Stimulated activated CD8-positive, alpha-beta memory T cell treated with anti-CD3 and anti-CD28 coated beads, Interleukin-2, amount 100 ng/mL, for 1 hour (primary cell): ENCODE measurements at places on chromosomes 11 and 22.
A peak's percentile ranks its signal among the peaks of the same experiment; 100 is the strongest.

DNA sequence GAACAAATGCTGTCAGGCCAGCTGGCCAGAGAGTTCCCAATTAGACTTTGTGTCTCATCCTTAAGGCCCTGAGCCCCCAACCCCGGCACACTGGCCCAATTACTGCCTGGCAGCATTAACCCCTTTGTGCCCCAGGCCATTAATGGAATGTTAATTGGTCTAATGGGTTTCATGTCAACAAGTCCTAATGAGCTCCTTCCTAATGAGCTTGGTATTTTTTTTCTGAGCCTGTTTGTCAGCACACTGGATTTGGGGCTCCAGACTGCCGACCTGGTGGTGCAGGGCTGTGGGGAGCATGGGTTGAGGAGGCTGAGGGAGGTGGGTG lies 148.8 kb downstream of the FEZ1 start:
- no peak for DNase-seq

- no peak for DNase-seq
Measured at GRCh38 chr11:110977661-110978060, 265.4 kb upstream of the ARHGAP20 start.

- DNase-seq = no peak
Measured at GRCh38 chr11:94780432-94780831, 12.3 kb downstream of the AMOTL1 start.

DNA sequence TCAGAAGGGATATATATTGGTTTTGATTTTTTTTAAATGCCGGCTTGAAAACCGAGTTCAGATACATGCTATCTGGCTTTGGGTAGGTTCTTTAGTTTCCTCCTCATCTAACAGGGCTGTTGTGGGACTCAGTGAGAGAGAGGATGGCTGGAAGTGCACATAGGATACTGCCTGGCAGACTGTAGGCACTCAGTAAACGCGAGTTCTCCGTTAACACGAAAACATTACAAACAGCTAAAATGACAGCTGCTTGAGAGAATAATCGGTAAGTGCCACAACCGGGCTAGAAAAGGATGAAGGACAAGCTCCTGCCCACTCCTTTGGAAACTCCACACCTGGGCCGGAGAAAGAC lies 369 bp downstream of the XRRA1 start:
- no peak for DNase-seq

DNA sequence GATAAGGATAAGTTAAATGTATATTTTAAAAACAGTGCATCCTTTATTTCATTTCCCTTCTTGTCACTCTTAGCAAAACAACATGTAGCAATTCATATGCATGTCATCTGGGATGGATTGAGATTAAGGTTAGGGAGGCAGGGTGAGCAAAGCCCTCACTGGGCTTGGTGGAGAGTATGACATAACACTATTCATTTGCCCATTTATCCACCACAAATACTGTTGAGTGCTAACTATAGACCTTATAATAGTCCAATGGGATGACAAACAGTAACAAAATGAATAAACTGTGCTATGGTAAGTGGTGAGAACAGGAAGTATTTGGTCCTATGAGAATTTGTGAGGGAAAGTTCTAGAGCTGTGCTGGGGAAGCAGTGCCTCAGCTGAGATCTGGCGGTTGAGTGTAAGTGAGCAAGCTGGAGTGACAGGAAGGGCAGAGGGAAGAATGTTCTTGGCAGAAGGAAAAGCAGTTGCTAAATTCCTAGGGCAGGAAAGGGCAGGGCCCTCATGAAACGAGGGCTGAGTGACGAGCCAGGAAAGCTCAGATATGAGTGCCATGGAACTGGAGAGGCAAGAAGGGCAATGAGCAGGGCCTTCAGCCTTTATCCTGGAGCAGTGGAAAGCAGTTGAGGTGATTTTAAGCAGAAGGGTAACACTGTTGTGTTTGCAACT lies 6.7 kb downstream of the HSD17B12 start:
- DNase-seq = no peak

GRCh38 chr11:32225571-32226285 lies 134.9 kb downstream of the RCN1 start:
- no peak for DNase-seq

GRCh38 chr11:890794-891540 lies 19.6 kb downstream of the CHID1 start:
- DNase-seq = no peak

- no peak for DNase-seq
Measured at GRCh38 chr11:5129457-5129877, 8.7 kb downstream of the OR52A5 start.

GRCh38 chr11:130865091-130865773 lies 51.0 kb downstream of the SNX19 start:
- no peak for DNase-seq

DNA sequence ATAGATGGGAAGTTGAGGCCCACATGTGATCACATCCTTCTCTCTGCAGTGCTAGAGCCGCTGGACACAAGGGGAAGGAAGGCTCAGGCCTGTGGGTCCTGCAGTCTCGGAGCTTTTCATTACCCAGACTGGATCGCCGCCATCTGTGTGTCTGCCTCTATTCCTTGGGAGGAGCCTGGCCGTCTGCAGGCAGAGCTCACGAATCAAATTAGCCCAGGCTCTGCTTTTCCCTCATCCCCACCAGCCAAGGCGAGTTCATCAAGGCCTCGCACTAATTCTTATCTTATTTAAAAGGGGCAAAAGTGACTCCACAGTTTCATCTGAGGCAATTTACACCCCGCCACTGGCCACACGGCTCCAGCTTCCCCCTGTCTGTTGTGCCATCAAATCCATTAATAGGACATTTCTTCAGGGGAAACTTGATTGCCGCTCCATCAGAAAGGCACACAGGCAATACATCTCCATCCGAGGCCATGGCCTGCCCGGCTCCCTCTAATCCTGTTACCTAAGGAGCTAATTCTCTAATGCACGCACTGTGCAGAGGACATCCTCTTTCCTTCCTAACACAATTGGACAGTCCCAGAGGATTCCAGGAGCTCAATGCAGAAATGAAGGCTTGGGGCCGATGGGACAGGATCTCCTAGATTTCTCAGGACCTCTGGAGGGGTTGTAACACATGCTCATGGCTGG lies 3.3 kb upstream of the HTR3A start:
- DNase-seq = no peak

DNA sequence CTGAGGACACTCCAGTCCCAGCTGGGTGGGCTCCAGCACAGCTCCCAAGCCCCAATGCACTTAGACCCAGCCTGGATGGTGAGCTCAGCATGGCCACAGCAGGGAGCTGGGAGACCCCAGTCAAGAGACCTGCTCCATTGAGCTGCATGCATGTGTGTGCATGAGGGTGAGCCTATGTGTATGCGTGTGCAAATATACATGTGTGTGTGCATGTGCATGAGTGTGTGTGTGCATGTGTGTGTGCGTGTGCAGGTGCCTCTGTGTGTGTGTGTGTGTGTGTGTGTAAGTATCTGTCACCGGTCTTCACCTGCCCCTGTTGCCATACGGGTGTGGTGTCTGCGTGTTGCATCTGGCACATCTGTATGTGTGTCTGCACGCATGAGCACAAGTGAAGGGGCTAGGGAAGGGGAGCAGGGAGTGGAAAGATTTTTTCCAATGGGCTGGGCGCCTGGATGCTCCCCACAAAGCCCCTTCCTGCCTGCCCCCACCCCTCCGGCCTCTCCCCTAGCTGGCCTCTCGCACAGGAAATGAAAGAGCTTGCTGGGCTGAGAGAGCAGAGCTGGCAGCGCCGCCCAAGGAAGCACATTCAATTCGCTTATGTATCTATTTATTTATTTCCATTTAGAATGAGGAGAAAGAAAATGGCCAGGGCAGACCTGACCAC lies 4.1 kb downstream of the TSPAN32 start:
- no peak for DNase-seq

GRCh38 chr11:117143871-117144476 lies at the start of gene PAFAH1B2:
Gene PAFAH1B2 (plus strand): TSS chr11:117144287. CDS start chr11:117152448, 8,161 bp downstream.
- peak; percentile 86 for DNase-seq

DNA sequence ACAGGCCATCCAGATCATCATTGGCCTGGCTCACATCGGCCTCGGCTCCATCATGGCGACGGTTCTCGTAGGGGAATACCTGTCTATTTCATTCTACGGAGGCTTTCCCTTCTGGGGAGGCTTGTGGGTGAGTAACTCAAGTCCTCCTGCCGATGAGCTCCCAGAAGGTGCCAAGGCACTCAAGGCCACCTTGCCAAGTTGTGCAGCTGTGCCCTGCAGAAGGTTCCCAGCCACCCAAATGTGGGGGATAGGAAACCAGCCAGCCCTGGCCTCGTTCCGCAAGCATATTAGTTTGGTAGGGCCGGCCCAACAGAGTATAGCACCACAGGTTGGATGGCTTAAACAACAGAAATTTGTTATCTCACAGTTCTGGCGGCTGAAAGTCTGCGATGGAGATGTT lies 4.0 kb downstream of the MS4A8 start:
- DNase-seq = no peak

DNA sequence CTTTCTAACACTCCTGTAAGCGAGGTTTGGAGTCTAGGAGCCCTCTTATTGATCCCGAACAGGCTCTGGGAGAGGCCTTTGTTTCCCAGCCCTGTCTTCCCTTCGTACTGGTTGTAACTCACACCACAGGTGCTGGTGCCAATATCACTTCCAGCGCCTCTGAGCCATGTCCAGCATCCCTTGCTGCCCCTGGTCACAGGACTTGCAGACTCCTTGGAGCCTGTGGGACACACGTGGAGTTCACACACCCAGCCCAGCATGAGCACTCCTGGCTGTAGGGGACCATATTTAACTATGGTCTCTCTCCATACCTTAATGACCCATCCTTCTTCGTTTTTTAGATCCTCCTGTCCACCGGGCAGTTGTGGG lies 2.2 kb downstream of the ZBTB16 start:
- no peak for DNase-seq

DNA sequence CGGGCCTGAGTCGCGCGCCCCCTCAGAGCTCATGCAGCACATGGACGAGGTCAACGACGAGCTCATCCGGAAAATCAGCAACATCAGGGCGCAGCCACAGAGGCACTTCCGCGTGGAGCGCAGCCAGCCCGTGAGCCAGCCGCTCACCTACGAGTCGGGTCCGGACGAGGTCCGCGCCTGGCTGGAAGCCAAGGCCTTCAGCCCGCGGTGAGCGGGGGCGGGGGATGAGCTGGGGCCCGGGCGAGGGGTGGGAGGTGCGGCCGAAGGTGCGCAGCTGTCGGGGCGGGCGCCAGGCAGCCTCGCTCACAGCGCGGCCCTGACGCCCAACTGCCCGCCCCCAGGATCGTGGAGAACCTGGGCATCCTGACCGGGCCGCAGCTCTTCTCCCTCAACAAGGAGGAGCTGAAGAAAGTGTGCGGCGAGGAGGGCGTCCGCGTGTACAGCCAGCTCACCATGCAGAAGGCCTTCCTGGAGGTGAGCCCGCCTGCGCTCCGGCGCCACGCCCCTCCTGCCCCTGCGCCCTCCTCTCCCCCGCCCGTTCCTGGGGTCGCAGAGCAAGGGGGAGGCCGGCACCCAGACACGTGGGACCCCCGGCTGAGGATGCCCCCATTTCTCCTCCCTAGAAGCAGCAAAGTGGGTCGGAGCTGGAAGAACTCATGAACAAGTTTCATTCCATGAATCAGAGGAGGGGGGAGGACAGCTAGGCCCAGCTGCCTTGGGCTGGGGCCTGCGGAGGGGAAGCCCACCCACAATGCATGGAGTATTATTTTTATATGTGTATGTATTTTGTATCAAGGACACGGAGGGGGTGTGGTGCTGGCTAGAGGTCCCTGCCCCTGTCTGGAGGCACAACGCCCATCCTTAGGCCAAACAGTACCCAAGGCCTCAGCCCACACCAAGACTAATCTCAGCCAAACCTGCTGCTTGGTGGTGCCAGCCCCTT lies 20.5 kb downstream of the EPS8L2 start:
- DNase-seq = no peak

DNA sequence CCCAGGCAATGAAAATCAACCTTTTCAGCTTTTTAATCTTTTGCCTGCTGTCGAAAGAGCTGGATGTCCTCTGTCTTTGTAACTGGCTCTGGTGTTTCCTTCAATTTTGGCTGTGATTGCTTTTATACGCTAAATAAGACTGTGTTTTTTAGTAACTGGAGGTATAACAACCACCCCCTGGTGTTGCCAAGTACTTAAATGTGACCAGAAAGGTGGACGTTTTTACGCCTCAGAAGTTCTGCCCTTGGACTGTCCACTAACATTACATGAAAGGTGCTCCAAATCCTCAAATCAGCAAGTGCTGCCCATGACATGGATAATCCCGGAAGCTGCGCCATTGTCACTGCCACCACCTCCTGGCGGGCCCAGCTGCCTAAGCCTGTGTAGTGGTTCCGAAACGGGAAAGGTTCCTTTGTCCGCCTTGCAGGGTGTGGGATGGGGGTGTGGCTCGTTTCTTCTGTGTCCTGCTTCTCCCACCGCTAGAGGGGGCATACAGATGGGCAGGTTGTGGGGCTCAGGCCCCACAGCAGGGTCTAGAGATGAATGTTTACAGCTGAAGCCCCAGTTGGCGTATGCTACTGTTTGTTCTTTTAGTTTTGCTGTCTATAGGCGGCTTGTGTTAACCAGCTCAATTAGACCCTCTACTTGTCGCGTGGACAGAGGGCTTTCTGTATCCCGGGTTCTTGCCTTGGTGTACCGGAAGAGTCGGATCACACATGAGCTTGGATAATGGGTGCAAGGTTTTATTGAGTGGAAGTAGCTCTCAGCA lies 82.2 kb upstream of the SEPTIN5 start:
- DNase-seq = no peak

DNA sequence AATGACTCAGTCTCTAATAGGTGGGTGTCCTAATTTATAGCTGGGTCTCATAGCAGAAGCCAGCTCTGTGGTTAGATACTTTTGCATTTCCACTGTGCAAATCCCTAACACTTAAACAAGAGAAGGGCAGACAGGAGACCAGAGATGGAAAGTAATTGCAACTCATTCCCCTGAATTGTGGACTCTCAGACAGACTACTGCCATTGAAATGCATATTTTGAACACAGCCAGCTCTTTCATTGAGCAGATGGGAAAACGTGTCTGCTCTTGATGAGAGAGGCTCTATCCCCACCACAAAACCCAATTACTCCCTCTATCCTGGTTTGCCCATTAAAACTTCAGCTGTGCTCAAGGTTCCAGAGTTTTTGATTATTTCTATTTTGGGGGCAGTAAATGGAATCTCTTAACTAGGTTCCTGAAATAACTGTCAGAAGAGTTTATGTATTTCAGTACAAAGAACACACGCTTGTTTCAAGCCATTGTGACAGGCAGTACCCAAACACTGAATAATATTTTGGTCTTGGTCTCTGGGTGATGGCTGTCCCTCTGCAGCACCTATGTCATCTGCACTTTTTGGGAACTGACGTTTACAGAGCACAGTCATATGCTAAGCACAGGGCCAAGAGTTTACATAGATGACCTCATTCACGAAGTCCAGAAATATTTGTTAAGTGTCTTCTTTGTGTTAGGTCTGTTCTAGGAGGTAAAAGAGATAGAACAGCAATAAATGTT lies 41.7 kb downstream of the FAM227A start:
- DNase-seq = no peak

GRCh38 chr11:35389112-35389511 lies 30.2 kb downstream of the SLC1A2 start:
- DNase-seq = no peak

DNA sequence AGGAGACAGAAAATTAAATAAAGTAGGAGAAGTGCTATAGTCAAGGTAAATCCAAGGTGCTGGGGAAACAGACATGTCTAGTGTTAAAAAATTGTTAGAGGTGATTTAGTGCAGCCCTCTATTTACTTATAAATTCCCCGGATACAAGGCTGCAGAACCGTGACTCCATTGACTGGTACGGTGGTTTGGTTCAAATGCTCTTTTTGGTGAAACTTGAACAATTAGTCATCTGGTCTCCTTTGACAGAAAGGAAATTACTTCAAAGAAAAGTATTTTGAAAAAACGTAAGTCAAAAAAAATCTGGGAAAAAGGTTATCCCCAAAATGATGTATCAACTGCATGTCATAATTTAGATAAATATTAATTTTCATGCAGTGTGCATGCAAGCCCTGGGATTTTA lies 399.2 kb downstream of the CNTN5 start:
- no peak for DNase-seq

GRCh38 chr22:50547263-50547985 lies 1.7 kb downstream of the KLHDC7B start:
- DNase-seq = no peak
